MCF 10A (cell line): ENCODE measurements at places on chromosomes 2 and 18. TPM values are rescaled to one million over a fixed set of nuclear protein-coding genes. Genes with fewer than 3 reads are reported as not detected.

- H3K27ac ChIP-seq: no peak overlapping the region
- DNase-seq: no peak
- peaks cover 7% of the 10 kb centered on the region for H3K4me1 ChIP-seq
- no peaks in the 10 kb centered on the region for H3K36me3 ChIP-seq
These were observed 143.0 kb upstream of the SCN7A start for GRCh38 chr2:166637051-166637450.

DNA sequence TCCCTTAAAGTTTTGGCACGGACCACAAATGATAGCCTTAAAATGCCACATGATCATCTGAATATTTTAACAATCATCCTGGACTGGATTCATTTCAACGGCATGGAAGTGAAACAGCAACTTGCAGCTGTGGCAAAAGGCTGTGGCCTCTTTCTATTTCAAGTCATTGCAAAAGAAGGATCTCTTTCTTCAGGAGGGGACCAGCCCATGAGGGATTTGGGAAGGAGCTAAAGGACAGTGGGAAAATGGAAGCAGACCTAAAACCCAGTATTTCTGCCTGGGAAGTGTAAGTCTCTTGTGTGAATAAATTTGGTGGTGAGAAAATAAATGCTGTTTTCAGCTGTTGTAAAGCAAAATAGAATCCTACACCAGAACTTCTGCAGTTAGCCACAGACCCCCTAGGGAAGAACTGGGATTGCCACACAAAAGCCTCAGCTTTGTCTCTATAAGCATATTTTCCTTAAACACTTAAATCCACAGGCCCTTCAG lies 107.3 kb upstream of the ZFP36L2 start:
- peaks cover 23% of the 10 kb centered on the region for H3K36me3 ChIP-seq
- DNase-seq: peak; percentile 42
- H3K4me1 ChIP-seq: peaks cover 14% of the 10 kb centered on the region
- peak overlapping the region; percentile 56 for H3K27ac ChIP-seq
- H3K4me3 ChIP-seq: no peak overlapping the region

- no peak overlapping the region for H3K27ac ChIP-seq
- DNase-seq: no peak
- no peaks in the 10 kb centered on the region for H3K27me3 ChIP-seq
These were observed 18.7 kb downstream of the DYSF start for GRCh38 chr2:71472019-71472418.

The FOSL2 gene
- total RNA-seq: 122 and 141 TPM in 2 replicates

The SLC4A5 gene
- total RNA-seq: 0.12 and 0.70 TPM in 2 replicates
